ENCODE measurements at places on chromosomes 7 and 10. TPM values are rescaled to one million over a fixed set of nuclear protein-coding genes. Genes with fewer than 3 reads are reported as not detected.

- no peak for DNase-seq
Observed at GRCh38 chr10:4082861-4083260, 297.9 kb upstream of the KLF6 start.

DNA sequence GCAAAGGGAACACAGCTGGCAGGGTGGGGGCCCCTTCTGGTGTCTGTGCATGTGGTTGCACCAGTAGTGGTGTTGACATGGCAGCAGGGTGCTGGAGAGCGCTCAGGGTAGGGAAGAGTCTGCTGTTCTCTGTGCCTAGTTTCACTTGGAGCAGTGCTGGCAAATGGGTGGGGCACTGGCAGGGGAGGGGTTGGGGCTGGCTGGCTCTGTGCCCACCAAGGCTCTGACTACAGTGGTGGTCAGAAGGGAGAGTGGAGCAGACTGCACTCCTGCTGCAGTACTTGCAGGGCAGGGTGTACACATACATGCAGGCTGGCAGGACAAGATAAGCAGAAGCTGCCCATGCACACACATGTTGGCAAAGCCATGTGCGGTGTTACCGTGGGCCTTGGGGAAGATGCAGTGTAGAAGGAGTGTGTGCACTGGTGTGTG lies 18.2 kb downstream of the FAM25A start:
- DNase-seq = no peak

DNA sequence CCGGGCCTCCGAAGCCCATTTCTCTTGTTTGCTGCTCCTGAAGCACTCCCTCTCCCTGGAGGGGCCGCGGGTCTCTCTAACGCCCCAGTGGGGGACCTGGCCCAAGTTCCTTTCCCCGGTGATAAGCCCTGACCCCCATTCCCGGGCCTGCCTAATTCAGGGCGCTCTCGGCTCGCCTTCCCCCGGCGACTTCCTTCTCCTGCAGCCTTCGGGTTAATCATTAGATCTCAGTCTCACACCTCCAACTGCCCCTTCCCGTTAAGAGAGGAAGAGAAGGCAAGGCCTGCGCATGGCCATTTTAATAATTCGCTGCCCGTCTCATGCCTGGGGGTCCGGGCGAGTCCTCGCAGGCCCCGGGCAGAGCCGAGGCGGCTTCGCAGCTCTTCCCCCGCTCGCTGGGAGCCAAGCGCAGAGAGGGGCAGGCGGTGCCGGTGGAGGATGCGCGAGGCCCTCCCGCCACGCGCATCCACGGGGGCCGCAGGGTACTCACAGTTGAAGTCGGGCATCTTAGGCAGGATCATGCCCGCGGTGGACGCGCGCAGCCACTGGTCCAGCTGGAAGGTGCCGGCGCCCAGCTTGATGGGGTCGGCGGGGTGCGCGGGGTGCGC lies 1.2 kb downstream of the MNX1 start:
- peak; percentile 85 for DNase-seq

- no peak for DNase-seq
Observed at GRCh38 chr7:1804310-1804709, 134.2 kb downstream of the ELFN1 start.

DNA sequence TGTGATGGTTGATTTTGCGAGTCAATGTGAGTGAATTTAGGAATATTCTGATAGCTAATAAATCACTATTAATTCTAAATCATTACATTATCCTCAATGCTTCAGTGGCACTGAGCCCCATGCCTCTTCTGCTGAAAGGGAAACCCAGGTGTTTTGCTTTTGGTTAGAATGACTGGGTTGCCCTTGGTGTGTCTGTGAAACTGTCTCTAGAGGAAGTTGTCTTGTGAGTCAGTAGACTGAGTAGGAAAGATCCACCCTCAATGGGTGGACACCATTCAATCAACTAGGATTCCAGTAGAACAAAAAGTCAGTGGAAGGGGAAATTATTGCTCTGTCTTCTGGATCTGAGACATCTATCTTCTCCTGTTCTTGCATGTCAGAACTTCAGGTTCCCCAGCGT lies 472.4 kb downstream of the ANKRD7 start:
- no peak for DNase-seq

DNA sequence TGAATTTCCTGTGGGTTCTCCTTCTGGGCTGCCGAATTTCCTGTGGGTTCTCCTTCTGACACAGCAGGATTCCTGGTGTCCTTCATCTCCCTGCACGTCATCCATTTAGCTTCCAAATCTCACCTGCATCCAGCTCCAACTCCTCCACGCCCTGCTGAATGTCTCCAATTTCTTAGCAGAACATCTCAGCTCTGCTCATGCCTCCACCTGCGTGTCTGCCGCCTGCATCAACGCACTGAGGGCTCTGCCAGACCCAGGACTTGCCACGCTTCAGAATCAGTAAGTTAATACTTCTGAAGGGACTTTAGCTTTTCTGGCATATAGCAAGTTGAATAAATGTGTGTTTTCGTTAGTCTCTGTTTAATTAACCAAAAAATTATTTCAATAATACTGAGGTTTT lies 31.1 kb upstream of the VIPR2 start:
- no peak for DNase-seq

- no peak for DNase-seq
Observed at GRCh38 chr10:115727129-115727528, 545.9 kb downstream of the GFRA1 start.

GRCh38 chr10:58797356-58797755 lies 284.7 kb downstream of the BICC1 start:
- DNase-seq = no peak

DNA sequence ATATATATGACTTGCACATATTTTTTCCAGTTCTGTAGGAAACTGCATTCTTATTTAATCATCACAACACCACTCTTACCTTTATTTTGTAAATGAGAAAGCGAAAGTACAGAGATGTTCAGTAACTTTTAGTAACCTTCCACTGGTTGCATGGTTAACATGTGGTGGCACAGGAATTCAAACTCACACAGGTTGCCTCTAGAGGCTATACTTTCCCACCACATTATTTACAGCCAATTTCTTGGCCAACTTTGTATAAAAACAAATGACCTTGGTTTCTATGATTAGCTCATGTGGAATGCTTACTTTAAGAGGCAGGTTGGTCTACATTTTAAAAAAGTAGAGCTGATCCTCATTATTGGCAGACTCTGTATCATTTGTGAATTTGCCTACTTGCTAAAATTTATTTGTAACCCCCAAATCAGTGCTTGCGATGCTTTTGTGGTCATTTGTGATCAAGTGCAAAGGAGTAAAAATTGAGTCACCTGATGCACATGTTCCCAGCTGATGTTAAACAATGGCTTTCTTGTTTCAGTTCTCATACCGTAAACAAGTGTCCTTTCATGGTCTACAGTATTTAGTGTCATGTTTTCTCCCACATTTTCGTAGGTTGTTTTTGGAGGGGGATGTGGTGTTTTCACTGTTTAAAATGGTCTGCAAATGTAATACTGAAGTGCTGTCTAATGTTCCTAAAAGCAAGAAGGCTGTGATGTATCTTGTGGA lies 14.8 kb downstream of the BBS9 start:
- DNase-seq = no peak

GRCh38 chr10:126013489-126014281 lies 117.3 kb downstream of the FANK1 start:
- no peak for DNase-seq

DNA sequence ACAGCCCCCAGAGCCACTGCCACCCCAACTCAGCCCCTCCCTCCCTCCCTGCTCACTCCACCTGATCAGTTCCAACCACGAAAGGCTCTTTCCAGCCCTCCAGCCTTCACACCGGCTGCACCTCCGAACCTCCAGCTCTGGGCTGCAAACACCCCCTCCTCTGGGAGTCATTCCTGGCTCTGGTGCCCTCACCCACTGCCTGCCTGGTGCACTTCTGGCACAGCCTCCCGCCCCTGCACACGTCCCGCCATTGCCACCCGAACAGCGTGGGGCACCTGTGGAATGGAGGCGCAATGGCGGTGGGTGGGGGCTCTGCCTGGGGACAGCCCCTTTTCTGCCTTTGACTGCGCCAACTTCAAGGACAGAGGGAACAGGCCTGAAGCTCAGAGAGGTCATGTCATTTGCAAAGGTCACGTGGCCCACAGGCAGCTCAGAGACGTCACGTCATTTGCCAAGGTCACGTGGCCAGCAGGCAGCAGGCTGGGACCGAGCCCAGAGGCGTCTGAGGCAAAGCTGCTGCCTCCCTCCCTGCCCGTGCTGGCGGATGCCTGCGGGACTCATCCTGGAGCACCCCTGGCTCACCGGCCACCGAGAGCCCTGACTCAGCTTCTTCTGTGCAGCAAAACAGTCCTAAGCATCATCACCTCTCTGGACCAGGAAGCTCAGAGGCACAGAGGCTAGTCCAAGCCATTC lies 76.0 kb upstream of the DNAAF5 start:
- no peak for DNase-seq

- DNase-seq = peak; percentile 73
Observed at GRCh38 chr7:6271060-6271658, 1.3 kb downstream of the CYTH3 start.

DNA sequence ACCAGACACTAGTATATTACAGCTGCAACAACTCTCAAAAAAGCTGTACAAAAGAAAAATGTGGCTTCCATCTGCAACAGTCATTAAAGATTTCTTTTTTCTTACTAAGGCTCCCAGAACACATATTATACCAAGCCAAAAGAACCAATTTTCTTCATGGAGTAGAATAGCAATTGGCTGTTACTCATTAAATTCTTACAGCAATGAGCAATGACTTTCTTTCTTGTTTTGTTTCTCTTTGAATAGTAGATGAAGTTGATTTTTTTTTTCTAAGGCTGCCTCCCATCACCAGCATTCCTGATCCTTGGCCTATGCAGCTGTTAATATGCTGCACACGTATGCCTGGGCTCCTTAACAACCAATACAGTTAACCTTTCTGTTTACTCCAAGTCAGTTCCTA lies 36.6 kb upstream of the SPOCK2 start:
- peak; percentile 62 for DNase-seq

DNA sequence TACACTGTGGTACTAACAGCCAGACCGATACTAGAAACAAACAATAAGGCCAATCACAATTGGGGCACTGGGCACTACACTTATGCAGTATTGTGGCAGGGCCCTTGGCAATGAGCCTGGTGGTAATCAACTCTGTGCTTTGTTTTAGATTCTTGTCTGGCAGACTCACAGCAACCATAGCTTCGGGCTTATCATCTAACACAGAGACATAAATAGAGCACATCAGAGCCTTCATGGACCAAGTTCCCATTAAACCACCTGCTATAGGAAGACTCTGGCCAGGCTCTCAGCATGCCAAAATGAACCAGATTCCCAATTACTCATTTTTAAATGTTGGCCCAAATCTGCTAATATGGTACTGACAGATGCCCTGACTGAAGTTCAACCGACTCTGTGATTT lies 218.6 kb downstream of the DGKI start:
- no peak for DNase-seq

DNA sequence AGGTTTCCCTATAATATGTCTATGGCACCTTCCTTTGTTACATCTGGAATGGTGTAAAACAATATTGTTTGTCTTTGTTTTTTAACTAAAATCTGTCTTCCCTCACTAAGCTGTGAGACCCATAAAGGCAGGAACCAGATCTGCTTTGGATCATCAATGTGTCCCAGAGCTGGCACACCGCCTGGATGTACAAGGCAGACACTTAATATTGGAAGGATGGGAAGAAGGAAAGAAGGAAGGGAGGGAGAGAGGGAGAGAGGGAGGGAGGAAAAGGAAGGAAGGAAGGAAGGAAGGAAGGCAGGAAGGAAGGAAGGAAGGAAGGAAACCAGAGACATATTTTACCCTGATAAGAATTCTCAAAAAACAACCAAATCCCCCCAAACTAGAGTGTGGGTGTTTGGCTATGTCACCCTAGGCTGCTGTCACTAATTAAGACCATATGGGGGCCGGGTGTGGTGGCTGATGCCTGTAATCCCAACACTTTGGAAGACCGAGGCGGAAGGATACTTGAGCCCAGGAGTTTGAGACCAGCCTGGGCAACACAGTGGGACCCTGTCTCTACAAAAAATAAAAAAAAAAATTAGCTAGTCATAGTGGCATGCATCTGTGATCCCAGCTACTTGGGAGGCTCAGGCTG lies 59.6 kb downstream of the SH3PXD2A start:
- DNase-seq = no peak

GRCh38 chr7:41795276-41795833 lies 92.5 kb upstream of the INHBA start:
- no peak for DNase-seq

GRCh38 chr7:79664884-79665676 lies 211.6 kb upstream of the MAGI2 start:
- no peak for DNase-seq

C10orf62 gene
- polyA plus RNA-seq = not detected

RASSF4 gene
- polyA plus RNA-seq = 16.9 TPM

LOXL4 gene
- polyA plus RNA-seq = 0.27 TPM

CARD11 gene
- polyA plus RNA-seq = 4.1 TPM

FAM241B gene
- 3.4 TPM for polyA plus RNA-seq

TCF7L2 gene
- 16.2 TPM for polyA plus RNA-seq

PYROXD2 gene
- polyA plus RNA-seq = 12.2 TPM

CHST3 gene
- 0.22 TPM for polyA plus RNA-seq

KIF20B gene
- 1.6 TPM for polyA plus RNA-seq

All from small intestine (tissue), 16 donors.